Activated naive CD8-positive, alpha-beta T cell treated with anti-CD3 and anti-CD28 coated beads, Interleukin-2, amount 50 U/mL, for 24 hours (primary cell): ENCODE measurements at places on chromosomes 2 and 18.
A peak's percentile ranks its signal among the peaks of the same experiment; 100 is the strongest.

DNA sequence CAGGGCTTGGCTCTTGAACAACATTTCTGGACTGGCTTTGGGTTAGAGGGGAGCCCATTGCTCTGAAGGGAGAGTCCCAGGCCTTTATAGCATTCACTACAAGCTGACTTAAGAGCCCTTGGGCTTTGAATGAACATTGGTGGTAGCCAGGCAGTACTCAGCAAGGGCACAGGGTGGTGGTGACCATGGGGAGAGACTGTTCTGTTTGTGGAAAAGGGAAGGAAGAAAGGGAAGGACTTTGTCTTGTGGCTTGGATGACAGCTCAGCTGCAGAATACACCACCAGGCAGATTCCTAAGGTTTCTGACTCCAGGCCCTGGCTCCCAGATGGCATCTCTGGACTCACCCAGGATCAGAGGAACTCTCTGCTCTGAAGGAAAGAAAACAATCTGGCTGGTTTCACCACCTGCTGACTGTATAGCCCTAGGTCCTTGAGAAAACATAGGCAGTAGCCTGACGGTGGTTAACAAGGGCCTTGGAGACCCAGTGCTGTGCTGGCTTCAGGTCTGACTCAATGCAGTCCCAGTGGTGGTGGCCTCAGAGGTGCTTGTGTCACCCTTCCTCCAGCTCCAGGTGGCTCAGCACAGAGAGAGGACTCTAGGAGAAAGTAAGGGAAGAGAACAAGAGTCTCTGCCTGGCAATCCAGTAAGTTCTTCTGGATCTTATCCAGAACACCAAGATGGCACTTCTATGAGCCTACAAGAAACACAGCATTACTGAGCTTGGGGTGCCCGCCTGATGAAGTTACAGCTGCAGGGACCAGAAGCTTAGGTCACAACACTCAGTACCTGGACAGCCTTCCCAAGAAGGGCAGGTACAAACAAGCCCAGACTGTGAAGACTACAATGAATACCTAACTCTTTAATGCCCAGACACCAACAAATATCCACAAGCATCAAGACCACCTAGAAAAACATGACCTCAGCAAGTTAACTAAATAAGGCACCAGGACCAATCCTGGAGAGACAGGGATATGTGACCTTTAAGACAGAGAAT lies 16.4 kb upstream of the ABCB11 start:
- H3K4me1 ChIP-seq: no peaks in the 10 kb centered on the region
- no peaks in the 10 kb centered on the region for H3K27me3 ChIP-seq
- no peak overlapping the region for H3K4me3 ChIP-seq
- no peak overlapping the region for H3K27ac ChIP-seq
- peaks cover 2% of the 10 kb centered on the region for H3K36me3 ChIP-seq
- DNase-seq: no peak

DNA sequence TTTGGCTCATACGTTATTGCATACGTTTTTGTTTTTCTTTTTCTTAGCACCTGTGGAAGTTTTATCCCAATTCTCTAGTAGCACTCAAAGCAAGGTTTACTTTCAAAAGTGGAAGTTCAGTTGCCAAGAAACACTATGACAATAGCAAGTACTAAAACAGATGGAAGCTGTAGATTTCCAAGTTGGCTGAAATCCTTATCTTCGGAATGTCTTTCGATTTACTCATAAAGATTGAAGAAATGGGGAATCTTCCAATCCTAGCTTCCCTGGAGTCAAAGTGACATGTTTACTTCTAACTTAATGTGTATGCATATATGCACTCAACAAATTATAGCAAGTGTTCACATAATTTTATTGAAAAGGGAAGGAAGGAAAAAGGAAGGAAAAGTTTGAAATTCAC lies 307.4 kb downstream of the CTNNA2 start:
- no peaks in the 10 kb centered on the region for H3K27me3 ChIP-seq
- no peak overlapping the region for H3K27ac ChIP-seq
- H3K4me3 ChIP-seq: no peak overlapping the region
- no peaks in the 10 kb centered on the region for H3K4me1 ChIP-seq
- no peaks in the 10 kb centered on the region for H3K36me3 ChIP-seq
- DNase-seq: no peak

DNA sequence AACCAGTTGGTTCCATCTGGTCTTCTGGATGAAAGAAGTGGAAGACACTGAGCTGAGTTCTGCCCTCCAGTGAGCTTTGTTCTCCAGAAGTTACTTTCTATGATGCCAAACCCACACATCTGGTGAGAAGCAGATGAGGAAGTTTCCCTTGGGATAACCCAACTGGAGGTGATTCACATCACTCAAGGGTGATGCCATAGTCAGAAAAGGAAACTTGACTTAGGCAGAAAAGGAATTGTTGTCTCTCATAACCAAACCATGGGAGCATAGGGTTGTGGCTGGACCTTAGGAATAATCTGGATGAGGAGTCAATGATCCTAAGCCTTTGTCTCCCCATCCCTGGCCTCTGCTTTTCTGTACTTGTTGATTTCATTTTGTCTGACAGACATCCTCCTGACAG lies 43.7 kb downstream of the CDC42EP3 start:
- peak overlapping the region; percentile 32 for H3K27ac ChIP-seq
- H3K4me1 ChIP-seq: peaks cover 85% of the 10 kb centered on the region
- H3K4me3 ChIP-seq: no peak overlapping the region
- no peaks in the 10 kb centered on the region for H3K36me3 ChIP-seq
- H3K27me3 ChIP-seq: no peaks in the 10 kb centered on the region
- no peak for DNase-seq

DNA sequence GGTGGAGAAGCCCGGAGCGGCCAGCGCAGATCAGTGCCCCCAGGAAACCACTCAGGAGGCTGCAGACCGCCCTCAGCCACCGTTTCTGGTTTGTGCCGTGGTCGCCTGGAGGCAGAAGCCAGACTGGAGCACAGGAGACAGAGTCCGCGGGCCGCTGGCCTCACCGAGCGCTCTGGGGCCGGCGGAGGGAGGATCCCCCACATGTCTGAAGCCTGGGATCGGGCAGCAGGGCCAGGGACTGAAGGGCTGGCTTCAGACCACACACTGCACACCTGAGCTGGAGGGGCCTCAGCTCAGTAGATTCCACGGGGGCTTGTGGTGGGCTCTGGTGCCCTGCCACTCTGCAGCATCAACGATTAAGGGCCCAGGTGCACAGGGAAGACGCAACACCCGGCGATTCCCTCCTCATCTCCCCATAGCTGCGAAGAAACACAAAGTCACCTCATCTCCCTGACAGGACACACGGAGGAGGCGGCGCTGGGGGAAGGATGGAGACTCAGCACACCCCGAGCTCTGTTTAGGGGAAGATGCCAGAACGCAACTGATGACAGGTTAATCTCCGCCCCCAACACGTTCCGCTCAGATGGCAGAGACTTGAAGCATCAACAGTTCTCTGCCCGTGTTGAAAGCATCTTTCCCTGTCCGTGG lies 408.1 kb downstream of the GALR1 start:
- H3K36me3 ChIP-seq: no peaks in the 10 kb centered on the region
- no peaks in the 10 kb centered on the region for H3K27me3 ChIP-seq
- no peak overlapping the region for H3K27ac ChIP-seq
- DNase-seq: no peak
- H3K4me3 ChIP-seq: no peak overlapping the region
- H3K4me1 ChIP-seq: no peaks in the 10 kb centered on the region
